NCI-H1105 treated with DMSO at 0.1 percent for 48 hours (cell line): ENCODE measurements at places on chromosomes 1 and 21.

GRCh38 chr1:240342251-240342625 is 250.6 kb downstream of the FMN2 start:
- no peak for DNase-seq

DNA sequence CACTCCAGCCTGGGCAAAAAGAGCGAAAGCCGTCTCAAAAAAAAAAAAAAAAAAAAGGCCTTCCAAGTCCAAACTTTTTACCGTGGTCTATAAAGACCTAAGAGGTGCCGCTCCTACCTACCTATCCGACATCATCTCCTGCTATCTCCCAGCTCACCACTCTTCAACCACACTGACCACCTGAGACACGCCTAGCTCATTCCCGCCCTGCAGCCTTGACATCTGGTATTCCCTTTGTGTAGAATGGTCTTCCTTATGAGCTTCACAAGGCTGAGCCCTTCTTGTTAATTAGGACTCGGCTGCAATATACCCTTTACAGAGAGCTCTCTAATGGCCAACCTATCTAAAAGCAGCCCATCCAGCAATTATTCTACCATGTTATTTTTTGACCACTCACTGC is 680 bp downstream of the MAGOH start:
- DNase-seq: no peak

- DNase-seq: no peak
These were observed 32.2 kb upstream of the AKT3 start for GRCh38 chr1:243882276-243882675.

GRCh38 chr1:55331351-55331750 is 116.2 kb upstream of the USP24 start:
- DNase-seq: no peak

DNA sequence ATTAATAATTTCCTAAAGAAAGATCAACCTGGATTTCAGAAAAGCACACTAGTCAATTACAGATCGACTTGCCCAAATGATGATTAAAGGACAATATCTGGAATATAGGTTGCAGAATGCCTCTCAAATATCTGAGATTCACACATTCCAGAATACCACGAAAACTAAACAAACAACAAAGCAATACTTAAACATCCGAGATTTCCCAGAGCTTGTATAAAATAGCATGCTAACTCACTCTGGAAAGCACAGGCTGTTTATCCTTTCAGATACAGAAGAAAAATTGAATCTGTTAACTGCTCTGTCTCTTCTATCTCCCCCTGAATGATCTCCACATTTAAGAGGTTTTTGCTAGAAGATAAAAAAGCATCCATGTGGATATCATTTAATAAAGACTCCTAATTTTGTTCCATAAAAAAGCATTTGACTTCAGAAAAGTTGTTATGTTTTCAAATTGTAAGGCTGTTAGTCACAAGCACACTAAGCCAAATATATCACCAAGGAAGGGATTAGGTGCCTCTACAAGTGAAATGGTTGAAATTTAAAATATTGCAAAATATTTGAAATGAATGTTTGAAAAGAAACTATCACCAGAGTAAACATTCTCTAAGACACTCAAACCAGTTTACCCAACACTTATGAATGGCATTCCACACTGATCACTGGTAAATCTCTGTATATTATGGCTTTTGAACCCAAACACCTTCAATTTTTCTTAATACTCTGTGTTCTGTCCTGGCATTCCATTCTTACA is 865.1 kb upstream of the ADAMTS5 start:
- DNase-seq: no peak

- no peak for DNase-seq
These were observed 69.0 kb downstream of the CD46 start for GRCh38 chr1:207820568-207821463.
